ENCODE measurements at places on chromosomes 7 and 10. TPM values are rescaled to one million over a fixed set of nuclear protein-coding genes. Genes with fewer than 3 reads are reported as not detected.

GRCh38 chr10:6678211-6678803 lies 98.2 kb upstream of the PRKCQ start:
- DNase-seq, result peak; percentile 74

DNA sequence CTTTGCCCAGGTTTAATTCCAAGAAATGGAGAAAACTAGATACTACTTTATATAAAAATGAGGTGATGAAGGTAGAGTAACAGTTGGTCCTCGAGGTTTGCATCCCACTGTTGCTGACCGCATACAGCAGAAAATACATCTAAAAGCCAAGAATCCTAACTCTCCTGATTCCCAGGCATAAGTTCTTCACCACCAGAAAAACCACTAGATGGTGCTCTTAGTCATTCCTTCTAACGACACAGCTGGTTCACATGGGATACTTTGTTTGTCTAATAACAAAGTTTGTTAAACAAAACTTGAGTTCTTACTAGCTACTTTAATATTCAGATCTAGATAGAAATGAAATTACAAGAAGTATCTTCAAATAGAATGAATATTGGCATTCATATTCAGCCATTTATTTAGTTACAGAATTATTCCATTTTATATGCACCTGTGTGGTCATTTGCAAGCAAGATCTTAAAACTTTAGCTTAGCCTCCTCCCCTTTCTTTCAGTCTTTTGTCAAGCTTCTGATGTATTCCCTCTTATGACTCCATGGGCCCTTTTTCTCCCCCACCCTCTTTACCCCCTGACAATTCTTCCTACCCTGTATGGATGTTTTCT lies 54.1 kb upstream of the CYP26C1 start:
- no peak for DNase-seq

- DNase-seq, result no peak
Measured at GRCh38 chr10:32077896-32078485, 21.8 kb upstream of the KIF5B start.

- DNase-seq, result no peak
Measured at GRCh38 chr7:27165089-27165995, at the start of gene HOXA9. Gene HOXA9, minus strand, starts transcription at chr7:27165537. Its CDS starts 80 bp downstream, at chr7:27165457.

DNA sequence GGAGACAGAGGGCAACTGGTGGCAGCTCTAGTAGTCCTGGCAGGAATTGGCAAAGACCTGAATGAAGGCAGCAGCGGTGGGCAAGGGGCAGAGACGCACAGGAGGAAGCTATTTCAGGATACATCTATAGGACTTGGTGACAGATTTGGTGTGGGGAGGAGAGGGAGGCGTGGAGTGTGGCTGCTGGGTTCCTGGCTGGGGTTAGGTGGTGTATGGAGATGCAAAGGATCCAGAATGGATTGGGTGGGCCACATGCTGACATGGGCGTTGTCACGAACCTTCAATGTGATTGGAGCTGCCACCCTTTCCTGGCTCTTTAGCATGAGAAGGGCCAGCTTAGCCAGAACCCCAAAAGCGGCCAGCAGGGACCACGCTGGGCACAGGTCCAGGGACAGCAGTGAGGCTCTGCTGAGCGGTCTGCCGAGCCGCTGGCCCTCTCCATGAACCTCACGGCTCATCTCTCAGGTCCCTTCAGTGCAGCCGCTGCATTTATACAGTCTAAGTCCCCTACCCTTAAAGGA lies 10.2 kb upstream of the ADCY1 start:
- DNase-seq, result no peak

GRCh38 chr10:61470740-61471139 lies 17.6 kb upstream of the TMEM26 start:
- DNase-seq, result no peak

GRCh38 chr10:109902992-109903947 lies 20.0 kb downstream of the XPNPEP1 start:
- no peak for DNase-seq

- DNase-seq, result no peak
Measured at GRCh38 chr7:7221599-7222038, 39.3 kb downstream of the C1GALT1 start.

GRCh38 chr10:77162697-77163096 lies 474.9 kb downstream of the KCNMA1 start:
- no peak for DNase-seq

The DNAJB6 gene
- 54.5 TPM for total RNA-seq

The DGKI gene
- not detected for total RNA-seq
